MV-4-11 (cell line): ENCODE measurements at places on chromosomes 1 and 21.

DNA sequence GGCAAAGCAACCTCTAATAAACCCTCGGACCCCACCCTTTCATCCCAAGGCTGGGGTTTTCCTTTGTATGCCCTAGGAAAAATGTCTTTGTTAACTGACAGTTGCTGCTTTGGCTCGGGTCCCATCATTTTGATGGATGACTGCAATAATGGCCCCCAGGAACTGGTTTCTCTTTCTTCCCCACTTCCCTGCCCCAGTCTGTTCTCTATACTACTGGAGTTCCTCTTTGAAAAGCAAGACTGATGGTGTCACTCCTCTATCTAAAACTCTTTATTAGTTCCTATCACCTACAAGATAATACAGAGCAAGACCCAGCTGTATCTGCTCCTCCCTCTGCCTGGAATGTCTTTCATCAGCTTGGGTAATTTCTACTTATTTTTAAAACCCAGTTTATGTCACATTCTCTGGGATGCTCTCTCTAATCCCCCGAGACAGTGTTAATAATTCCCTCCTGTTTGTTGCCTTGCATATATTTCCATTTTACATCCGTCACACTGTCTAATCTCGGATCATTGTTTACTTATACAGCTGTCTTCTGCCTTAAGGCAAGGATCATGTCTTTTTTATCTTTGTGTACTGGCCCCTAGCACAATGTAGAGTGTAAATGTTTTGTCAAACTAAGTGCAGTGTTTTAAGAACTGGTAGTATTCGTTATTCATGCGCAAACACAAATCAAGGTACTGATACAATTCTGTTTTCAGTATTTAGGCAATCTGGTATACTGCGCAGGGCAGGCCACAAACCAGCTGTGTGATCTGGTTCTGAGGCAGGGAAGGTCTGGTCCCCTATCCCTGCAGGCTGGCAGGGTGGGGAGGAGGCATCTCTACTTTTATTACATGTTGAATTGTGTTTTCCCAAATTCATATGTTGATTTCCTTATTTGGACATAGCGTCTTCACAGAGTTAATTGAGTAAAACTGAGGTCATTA is 16.1 kb downstream of the SLAMF1 start:
- peak; percentile 53 for DNase-seq

GRCh38 chr1:227562933-227563323 is 428 bp upstream of the ZNF678 start:
- DNase-seq = no peak

- DNase-seq = no peak
Measured at GRCh38 chr1:79595931-79596330, 589.4 kb upstream of the ADGRL4 start.

- DNase-seq = peak; percentile 21
Measured at GRCh38 chr1:203177470-203178039, 1.9 kb upstream of the MYBPH start.

- DNase-seq = no peak
Measured at GRCh38 chr1:180951836-180952656, 39.3 kb downstream of the KIAA1614 start.

DNA sequence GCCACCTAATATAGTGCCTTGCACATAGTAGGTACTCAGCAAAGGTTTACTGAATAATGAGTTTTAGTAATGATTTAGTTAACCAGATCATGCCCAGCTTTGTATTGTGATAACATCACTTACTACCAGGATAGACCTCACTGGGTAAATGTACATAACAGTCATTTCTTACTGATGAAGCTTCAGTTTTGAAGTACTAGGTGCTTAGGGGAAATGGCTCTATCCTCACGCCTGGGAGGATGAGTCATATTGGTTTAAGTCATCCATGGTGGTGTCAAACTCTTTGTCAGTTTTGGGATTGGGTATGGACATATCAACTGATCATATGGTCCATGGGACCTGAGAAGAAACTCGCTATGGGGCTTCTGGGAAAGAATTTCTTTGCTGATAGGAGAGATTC is 90.6 kb upstream of the USP24 start:
- DNase-seq = no peak

- DNase-seq = no peak
Measured at GRCh38 chr1:230347896-230348295, 78.2 kb downstream of the PGBD5 start.

GRCh38 chr1:41860214-41860613 is 58.5 kb downstream of the HIVEP3 start:
- no peak for DNase-seq

DNA sequence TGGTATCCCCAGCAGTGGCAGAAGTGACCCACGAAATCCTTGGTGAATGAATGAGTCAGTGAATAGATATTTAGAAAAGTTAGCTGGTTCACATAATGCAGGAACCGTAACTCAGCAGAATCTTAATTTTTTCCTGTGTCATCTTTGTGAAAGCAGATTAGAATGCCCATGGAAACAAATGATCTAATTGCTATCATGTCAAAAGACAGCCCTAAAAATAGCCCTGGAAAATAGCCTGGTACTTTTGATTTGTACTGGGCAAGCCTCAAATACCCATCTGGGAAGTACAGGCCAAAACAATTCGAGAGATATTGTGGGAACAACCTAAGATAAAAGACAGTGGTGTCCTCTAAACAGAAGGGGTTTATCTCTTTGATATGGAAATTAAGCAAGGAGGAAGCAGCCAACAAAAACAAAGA is 21.1 kb downstream of the FYB2 start:
- DNase-seq = no peak

- DNase-seq = no peak
Measured at GRCh38 chr21:45187646-45188045, 100.0 kb downstream of the POFUT2 start.

DNA sequence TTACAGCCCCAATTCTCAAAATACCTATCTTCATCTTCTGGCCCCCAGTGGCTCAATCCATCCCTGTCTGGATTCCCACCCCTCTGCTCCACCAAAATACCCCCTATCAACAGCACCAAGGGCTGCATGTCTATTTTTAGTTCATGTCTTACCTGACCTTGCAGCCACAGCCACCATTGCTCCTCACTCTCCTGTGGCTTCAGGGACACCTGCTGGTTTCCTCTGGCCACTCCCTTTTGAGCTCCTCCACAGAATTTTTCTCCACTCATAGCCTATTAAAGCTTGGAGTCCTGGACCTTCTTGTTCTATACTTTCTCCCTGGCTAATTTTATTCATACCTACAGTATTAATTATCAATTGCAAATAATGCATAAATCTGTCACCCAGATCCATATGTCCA is 125.3 kb upstream of the NGF start:
- DNase-seq = no peak

- DNase-seq = no peak
Measured at GRCh38 chr1:224719716-224720115, 103.6 kb downstream of the CNIH3 start.

GRCh38 chr1:28766532-28767183 is 29.9 kb downstream of the YTHDF2 start:
- DNase-seq = no peak

DNA sequence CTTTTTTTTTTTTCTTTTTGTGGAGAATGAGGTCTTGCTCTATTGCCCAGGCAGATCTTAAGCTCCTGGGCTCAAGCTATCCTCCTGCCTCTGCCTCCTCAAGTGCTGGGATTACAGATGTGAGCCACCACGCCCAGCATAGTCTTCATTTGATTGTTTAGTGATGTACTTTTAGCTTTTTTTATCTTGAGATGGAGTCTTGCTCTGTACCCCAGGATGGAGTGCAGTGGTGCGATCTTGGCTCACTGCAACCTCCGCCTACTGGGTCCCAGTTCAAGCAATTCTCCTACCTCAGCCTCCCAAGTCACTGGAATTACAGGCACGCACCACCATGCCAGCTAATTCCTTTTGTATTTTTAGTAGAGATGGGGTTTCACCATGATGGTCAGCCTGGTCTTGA is 24.0 kb upstream of the LRRC3 start:
- no peak for DNase-seq

DNA sequence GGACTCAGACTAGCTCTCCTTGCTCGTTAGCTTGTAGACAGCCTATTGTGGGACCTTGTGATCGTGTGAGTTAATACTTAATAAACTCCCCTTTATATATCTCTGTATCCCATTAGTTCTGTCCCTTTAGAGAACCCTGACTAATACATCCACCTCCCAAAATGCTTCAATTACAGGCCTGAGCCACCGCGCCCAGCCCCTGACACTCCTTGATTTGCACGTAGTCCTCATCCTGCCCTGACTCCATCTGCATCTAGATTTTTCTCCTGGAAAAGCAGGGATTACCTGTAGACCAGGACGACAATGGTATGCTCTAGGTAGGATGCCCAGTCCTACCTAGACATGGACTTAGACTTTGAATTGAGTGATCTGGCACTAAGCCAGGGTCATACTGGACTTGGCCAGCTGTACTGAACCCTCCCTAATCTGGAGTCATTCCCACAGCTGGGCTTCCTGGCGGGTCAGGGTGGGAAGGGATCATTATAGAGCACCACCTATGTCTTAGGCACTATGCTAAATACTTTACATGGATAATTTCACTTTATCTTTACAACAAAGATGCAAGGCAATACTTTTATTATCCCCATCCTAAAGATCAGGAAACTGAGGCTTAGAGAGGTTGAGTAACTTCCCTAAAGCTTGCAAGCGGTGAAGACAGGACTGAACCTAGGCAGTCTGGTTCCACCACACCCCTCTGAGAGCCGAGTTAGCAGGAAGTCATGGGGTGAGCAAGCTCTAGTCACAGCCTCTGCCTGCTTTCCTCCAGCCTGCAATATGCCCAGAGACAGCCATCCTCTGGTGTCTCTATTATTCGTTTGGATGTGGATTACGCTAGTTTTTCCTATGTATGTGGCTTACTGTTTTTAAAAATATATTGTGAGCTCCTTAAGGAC is 89.4 kb downstream of the DTL start:
- DNase-seq = peak; percentile 84

DNA sequence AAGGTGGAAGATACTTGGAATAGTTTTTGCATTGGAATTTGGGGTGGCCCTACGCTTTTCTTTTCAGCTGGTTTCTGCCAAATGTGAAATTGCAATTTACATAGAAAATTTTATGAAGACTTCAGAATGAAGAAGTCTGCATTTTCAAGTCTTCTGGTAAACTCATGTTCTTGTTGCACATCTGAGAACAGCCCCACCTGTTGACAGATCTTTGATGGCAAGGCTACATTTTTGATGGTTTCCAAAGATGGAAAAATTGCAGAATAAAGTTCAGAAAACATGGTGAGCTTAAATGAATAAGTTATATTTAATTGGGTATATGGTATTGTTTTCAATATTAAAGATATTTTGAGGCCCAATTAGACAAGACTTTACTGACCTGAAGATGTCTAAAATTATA is 25.4 kb downstream of the OLFM3 start:
- no peak for DNase-seq

DNA sequence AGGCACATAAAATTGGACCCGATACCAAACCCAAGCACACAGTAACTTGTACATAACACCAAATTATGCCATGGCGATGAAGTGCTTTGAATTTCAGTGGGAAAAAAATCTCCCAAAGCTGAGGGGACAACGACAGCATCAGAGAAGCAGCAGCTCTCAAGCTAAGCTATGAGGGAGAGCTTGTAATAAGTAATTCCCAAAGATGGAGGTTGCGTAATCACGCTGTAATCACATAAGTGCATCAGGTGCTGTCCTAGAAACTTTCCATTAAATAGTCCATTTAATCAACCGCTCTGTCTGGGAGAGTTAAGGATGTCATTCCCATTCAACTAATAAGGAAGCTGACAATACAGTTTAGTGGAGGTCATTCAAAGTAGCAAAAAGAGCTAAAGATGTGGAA is 37.6 kb upstream of the KRTAP19-8 start:
- no peak for DNase-seq

DNA sequence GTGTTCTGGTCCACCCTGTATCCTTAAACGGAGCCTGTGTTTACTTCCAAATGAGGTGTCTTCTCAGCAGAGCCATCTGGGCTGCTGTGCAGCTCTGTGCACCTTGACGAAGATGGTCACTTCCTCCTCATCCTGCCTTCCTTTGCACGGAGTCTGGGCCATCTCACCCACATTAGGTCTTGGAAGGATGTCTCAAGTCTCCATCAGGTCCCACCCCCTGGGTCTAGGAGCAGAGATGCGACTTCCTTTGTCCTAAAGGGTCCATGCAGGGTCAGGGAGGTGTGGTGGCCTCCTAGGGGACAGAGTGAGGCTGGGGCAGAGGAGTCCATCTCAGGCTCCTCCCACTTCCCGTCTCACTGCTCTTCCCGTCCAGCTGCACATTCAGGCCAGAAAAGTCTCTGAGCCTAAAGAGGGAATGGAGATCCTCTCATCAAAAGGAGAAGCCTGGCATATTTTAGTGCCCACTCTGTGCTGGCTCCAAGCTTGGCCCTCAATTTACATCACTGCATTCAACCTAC is 209.2 kb downstream of the MATN1 start:
- no peak for DNase-seq

- no peak for DNase-seq
Measured at GRCh38 chr1:89965193-89965768, 29.6 kb upstream of the ZNF326 start.

- DNase-seq = peak; percentile 16
Measured at GRCh38 chr1:202623075-202623474, 87.2 kb downstream of the SYT2 start.

GRCh38 chr1:86114236-86114635 is 42.3 kb downstream of the COL24A1 start:
- no peak for DNase-seq

GRCh38 chr1:60149251-60149650 is 75.7 kb upstream of the C1orf87 start:
- DNase-seq = no peak

DNA sequence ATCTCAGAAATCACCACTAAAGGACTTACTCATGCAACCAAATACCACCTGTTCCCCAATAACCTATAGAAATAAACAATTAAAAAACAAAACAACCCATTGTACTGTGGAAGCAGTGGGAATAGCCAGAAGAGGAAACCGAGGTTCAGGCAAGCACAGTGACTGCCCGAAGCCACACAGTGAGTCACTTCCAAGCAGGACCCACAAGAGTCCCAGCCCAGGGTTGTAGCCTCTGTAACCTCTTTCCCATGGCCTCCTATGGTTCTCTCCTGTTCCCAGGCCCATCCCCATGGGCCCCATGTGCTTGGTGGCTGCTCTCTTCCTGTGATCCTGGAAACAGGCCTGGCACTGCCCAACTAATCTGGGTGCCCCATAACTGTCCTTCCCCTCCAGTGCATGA is 29.0 kb upstream of the HTR1D start:
- no peak for DNase-seq

DNA sequence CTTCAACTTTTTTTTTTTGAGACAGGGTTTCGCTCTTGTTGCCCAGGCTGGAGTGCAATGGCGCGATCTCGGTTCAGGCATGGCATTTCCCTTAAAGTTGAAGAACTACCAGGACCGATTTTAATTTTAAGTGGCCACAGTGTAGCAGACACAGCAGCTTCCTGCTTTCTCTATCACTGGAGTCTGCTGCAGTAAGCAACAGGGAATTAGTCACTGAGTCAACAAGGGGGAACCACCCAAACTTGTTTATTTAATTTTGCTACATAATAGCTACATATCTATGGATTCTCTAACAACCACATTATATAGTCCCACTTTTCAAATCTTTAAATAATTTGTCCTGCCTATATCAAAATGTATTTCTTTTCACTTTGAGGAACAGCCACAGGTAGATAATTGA is 12.5 kb upstream of the TNNI3K start:
- no peak for DNase-seq
